ELF-1 (cell line): ENCODE measurements at places on chromosomes 3 and 15.

GRCh38 chr3:167644611-167645010 is 9.1 kb downstream of the WDR49 start:
- DNase-seq, result no peak

DNA sequence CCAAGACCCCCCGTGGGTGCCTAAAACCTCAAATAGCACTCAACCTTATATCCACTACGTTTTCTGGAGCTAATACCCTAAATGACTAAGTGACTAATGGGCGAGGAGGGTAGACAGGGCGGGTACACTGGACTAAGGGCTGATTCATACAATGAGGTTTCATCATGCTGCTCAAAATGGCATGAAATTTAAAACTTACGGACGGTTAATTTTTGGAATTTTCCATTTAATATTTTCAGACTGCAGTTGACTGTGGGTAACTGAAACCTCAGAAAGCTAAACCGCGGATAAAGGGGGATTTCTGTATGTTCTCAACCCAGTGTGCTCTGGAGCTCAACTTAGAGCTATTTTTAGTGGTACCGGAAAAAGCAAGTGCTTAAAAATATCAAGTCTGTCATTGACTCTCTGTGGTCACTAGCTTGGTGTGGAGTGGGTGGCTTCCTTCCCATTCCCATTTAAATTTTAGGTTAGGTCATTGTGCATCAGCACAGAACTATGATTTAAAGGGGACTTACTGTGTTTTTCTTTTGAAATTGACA is 72.9 kb downstream of the LRRC28 start:
- no peak for DNase-seq

DNA sequence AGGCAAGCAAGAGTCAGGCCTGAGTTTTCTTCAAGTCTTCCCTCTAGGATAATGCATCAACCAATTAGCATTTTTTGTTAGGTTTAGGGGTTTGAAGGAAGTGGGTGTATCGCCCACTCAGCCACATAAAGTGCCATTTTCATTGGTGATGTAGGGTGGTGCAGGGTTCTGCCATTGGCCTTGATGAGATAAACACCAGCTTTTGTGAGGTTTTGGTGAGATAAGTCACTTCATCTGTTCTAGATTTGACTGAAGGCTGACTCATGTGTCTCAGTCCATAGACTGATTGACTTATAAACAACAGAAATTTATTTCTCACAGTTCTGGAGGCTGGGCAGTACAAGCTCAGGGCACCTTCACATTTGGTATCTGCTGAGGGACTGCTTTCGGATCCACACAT is 84.5 kb upstream of the C3orf80 start:
- DNase-seq, result no peak

GRCh38 chr3:189297932-189298331 is 126.2 kb downstream of the TPRG1 start:
- DNase-seq, result no peak

DNA sequence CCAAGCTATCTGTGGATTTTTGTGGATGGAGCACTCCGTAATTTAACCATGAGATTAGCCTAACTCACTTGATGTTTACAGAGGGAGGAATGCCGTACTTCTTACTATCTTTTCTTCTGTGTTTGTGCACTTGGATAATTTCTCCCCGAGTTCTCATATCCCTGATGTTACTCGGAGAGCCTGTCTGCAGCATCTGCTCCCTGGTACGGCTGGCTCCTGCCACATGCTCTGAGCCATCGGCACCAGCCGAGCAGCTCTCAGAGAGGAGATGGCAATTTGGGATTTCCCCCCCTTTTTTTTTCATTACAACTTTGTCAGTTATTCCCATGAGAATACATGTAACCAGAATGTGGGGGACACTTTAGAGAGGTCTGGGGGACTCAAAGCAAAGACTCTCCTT is 155.0 kb downstream of the MCTP2 start:
- DNase-seq, result no peak

GRCh38 chr3:188860147-188860546 is 311.6 kb upstream of the TPRG1 start:
- no peak for DNase-seq

GRCh38 chr15:51731549-51732267 is 5.7 kb downstream of the LYSMD2 start:
- no peak for DNase-seq

GRCh38 chr15:29970402-29970695 is 112.4 kb upstream of the GOLGA8J start:
- no peak for DNase-seq

- peak; percentile 69 for DNase-seq
These were observed 8.3 kb upstream of the EPHA3 start for GRCh38 chr3:89098964-89099585.

- DNase-seq, result peak; percentile 69
These were observed 73.4 kb downstream of the NUP210 start for GRCh38 chr3:13346481-13347389.

- peak; percentile 91 for DNase-seq
These were observed 24.8 kb downstream of the GABRA5 start for GRCh38 chr15:26891448-26892181.

DNA sequence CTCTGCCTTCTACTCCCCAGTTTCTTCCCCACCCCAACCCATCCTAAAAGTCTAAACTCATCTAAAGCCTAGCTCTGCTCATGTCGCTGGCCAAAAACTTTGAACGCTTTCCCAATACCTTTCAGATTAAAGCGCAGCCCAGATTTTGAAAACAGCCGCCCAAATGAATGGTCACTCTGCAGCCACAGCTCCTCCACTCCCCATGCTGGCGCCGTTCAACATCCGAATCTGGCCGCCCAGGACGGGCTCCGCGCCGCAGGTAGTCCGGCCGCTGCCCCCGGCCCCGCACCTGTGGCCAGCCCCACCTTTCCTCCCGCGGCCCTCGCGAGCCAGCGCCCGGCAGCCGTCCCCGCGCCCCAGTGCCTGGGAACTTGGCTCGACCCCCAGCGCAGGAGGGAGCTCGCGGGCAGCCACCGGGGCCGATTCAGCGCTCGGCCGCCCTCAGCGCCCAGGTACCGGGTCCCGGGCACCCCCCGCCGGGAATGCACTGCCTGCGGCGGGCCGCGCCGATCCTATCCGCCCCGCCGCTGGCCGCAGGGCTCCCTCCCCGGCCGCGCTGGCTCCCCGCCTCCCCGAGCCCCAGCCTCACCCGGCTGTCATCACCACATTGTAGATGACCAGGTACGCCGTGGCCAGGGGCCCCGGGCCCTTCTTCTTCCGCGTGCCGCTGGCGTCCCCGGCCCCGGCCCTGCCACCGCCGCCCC is 417 bp downstream of the HACD2 start:
- no peak for DNase-seq

- DNase-seq, result no peak
These were observed 287.5 kb downstream of the RBMS3 start for GRCh38 chr3:29568355-29568754.

GRCh38 chr15:90550919-90551318 is 21.2 kb downstream of the CRTC3 start:
- DNase-seq, result no peak

GRCh38 chr15:57769266-57769665 is 62.8 kb downstream of the POLR2M start:
- DNase-seq, result peak; percentile 46

- DNase-seq, result no peak
These were observed 101.3 kb downstream of the UBE2E2 start for GRCh38 chr3:23304424-23304823.

DNA sequence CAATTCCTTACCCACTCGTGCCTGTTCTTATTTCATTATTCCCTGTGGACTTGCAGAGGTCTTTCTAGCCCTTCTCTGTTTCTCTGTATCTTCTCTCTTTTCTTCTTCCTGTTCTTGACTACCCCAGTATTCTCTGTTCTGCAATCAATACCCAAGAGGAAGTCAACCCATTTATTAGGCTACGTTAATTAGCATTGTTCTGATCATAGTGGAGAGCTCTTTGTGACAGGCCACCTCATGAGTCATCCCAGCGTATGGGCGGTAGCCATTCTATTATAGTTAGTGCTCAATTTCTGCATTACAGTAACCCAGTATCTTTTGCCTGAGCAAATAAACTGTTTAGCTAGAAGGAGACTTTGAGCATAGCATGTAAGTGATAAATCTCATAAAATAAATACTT is 259.5 kb upstream of the GRM7 start:
- no peak for DNase-seq
